ENCODE measurements at places on chromosomes 4 and X.
A peak's percentile ranks its signal among the peaks of the same experiment; 100 is the strongest.

- DNase-seq: peak; percentile 84
Observed at GRCh38 chrX:114976292-114976691, 41.1 kb downstream of the IL13RA2 start.

DNA sequence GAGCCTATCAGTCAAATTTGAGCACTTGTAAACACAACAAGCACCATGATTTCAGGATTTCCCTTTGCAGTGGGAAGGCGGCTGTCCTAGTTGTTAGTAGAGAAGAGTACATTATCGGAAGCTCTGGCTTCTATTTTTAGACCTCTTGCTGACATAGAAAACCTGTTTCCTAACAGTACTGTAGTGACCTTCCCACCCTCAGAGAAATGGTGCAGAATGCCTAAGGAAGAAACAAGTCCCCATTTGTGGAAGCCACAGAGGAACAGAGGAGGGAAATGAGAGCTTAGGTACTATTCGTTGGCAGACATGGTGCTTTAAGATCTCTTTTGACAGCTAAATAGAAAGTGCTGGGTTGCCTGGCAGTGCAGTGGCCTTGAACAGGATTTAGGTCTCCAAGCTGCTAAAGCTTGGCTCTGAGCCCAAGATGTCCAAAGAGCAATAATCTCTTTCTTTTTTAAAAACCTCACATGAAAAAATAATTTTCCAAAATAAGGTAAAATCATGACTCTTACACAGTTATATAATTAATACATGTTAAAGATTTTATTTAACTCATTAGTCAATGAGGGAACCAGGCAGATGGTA, 24.9 kb downstream of the GLRA2 start:
- DNase-seq: no peak

DNA sequence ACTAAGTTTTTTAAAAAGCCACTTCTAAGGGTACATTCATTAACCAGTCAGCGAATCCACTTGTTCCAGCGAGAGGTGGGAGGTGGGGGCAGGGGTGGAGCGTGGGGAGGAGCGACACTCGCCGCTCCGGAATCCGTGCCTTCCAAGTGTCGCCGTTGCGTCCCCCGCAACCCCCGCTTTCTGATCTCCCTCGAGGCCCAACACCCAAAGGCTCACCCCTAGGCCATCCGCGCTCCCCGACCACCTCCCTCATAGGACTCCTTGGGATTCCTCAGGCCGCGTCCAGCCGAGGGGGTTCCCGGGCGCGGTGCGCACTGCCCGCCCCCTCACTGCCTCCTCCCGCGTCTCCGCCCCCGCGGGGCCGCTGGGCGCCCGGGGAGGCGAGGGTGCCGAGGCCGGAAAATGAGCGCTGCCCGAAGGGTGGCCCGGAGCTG, 108.1 kb upstream of the STOX2 start:
- DNase-seq: no peak

GRCh38 chr4:91256043-91256442, 1047.7 kb upstream of the GRID2 start:
- DNase-seq: no peak

DNA sequence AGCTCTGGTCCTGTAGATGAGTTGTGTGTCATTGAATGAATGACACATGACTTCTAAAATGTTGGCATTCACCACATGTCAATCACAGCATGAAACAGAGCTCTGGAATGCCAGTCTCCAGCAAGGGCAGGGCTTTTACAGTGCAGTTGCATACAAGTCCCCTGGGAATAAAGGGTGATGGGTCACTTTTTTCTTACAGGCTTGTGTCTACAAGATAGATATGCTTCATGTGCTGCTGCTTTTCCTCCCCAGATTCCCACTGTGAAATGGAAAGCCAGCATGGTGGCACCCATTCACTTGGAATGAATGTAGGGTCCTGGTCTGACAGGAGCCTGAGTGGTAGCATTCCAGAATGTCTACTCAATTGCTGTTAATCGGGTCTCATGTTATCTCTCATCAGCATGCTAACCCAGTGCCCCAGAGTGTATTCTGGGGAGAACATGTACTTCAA, 159.1 kb upstream of the KIT start:
- DNase-seq: peak; percentile 75

DNA sequence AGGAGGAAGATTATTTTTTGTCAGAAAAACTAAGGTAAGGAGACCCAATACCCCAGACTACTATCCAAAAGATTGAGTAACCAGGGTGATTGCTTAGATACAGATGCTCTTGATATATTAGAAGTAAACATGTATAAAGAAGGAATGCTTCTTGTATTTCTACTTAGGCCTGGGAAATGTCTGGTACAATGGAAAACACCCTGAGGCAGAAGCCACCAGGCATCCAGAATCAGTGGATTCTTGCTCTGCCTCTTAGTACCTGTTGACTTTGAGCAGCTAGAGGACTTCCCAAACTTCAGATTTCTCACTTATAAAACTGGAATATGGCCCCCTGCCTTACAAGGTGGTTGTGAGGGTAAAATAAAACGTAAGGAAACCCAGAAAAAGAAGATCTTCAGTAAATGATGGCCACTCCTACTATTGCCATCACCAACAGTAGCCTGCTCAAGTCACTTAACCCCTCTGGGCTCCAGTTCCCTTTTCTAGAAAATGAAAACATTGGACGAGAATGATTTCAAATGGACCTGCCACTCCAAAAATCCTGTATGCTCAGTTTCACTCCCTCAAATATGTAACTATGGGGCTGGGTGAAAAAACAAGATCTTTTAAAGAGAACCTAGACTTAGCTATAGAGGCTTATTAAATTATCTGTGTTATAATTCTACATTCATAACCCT, 56.6 kb downstream of the AMELX start:
- no peak for DNase-seq

- DNase-seq: peak; percentile 44
Observed at GRCh38 chr4:102608190-102608589, 107.0 kb downstream of the NFKB1 start.

- DNase-seq: no peak
Observed at GRCh38 chr4:40306976-40307375, 28.2 kb upstream of the CHRNA9 start.

All from renal cortical epithelial cell (primary cell).